ENCODE measurements at places on chromosomes 5 and 9.

DNA sequence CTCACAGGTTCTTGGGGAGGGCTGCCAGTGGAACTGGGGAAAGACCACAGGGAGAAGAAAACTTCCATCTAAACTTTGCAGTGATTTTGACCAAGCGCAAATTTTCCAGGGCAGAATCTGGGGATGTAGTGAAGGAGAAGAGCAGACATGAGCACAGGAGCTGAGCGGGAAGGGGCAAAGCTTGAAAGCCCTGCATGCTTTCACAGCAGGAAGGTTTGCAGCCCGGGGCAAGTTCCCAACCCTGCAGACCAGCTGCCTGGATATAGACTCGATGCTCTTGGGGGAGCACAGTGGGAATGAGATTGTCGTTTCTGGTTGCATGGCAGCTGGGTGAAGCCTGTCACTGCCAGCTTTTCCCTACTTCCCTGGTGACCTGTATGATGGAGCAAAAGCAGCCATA, 276.8 kb upstream of the RORB start:
- DNase-seq, result no peak

DNA sequence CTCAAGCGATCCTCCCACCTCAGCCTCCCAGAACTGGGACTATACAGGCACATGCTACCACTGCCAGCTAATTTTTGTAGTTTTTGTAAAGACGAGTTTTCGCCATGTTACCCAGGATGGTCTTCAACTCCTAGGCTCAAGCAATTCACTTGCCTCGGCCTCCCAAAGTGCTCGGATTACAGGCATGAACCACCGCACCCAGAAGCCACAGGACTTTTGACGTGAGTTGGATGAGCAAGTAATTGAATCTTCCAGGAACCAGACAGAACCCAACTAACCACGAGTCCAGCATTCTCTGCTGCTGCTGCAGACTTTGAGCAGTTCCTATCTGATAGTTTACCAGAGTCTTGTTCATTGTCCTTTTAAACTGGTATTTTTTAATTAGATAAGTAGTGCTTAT, 9.6 kb upstream of the ATP6V0E1 start:
- no peak for DNase-seq

GRCh38 chr5:56696900-56697299, 118.4 kb upstream of the MAP3K1 start:
- DNase-seq, result no peak

DNA sequence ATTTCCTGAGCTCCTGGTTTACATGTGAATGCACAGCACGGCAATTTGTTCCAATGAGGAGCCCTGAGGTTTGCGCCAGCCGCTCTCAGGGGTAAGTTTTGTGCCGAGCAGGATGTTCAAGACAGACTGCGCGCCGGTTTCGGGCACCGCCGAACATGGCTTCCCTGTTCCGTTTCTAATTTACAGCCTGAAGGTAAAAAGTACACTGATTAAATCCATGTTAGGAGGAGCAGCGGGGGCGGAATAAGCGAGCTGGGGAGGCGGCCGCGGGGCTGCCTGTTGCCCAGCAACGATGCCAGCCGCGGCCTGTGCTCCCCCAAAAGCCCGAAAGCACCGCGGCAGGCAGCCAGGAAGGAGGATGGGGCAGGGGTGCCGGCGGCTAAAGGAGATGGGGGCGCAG, 6.4 kb downstream of the SOWAHA start:
- no peak for DNase-seq

DNA sequence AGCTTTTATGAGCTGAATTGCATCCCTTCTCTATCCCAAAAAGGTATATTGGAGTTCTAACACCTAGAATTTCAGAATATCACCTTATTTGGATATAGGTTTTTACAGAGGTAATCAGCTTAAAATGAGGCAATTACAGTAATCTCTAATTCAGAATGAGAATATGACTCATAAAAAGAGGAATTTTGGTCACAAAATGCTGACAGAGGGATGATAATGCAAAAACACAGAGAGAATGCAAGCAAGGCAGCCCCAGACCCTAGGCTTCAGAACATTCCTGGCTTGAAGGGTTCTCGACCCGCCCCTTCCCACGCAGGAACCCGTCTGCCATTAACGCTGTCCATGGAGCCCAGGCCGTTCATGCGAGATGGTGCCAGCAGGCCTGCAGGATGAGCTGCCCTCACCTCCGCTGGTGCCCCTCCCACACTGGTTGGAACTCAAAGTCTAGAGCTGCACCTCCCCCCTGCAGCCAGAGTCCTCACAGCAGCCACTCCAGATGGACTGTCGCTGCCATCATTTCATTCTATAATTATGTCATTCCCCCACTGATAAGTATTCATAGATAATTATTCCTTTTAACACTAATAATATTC, 1173.4 kb upstream of the ACO1 start:
- no peak for DNase-seq

- peak; percentile 64 for DNase-seq
Observed at GRCh38 chr5:134904610-134905245, at the start of gene PCBD2. Gene PCBD2, plus strand, starts transcription at chr5:134905131. Its CDS starts 9 bp downstream, at chr5:134905140.

GRCh38 chr5:33854733-33855151, 37.0 kb downstream of the ADAMTS12 start:
- DNase-seq, result no peak

GRCh38 chr5:113108485-113108884, 131.9 kb downstream of the DCP2 start:
- no peak for DNase-seq

DNA sequence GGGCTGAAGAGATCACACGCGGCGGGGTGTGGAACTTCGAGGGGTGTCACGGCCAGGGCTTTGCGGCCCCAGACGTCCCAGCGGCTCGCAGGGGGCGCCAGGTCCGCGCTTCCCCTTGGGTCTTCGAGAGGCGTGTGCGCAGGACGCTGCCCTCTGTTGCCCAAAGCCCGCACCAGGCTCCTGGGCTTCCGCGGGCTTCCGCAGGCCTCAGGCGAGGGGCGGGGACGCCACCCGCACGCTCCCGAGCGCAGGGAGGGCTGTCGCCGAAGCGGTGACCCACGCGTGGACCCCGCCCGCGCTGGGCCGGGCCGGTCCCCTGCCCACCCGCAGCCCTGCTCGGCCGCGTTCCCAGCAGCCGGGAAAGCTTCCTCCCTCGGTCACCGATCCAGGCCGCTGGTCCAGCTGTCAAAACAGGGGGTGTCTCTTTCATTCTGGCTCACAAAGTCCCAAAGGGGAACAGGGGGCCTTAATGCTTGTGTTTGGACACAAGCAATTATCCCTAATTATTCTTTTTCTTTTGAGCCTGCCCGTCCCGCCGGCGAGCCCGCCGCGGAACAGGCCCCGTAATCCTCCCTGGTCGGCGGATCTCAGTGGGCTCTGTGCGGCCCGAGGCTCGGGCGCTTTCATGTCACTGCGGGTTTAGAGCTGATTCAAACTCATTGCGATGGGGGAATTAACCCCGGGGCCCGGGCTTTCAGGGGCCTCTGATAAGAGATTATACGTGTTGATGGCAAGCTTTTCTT, 60.6 kb downstream of the TMEM174 start:
- no peak for DNase-seq

DNA sequence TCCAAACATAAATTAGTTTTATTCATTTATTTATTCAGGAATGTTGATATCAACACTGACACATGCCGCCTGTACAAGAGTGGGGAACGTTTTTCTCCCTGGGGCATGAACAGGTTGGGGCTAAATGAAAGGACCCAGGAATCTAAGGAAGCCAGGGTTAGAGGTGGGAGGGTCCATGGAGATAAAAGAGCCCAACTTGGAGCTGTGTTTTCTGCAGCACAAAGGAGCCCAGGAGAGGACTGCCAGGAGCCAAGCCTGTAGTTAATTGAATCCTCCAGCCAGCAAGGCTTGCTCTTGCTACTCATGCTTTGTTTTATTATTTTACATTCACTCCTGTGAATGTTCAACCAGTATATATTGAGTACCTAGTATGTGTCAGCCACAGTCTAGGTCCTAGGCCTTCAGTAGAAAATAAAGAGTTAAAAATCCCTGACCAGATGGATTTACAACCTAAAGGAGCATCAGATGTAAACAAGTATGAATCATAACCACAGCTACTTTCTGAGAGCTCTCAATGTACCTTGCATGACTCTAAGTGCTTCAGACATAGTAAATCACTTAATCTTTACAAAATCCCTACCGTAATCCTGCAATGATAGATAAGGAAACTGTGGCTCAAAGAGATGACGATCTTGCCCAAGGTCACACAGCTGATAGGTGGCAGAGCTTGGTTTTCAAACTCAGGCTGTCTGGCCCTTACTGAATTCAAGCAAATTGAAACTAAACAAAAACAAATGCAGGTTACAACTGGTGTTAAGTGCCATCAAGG, 69.8 kb downstream of the ASTN2 start:
- DNase-seq, result no peak

GRCh38 chr9:2313512-2313911, 298.4 kb downstream of the SMARCA2 start:
- DNase-seq, result no peak

DNA sequence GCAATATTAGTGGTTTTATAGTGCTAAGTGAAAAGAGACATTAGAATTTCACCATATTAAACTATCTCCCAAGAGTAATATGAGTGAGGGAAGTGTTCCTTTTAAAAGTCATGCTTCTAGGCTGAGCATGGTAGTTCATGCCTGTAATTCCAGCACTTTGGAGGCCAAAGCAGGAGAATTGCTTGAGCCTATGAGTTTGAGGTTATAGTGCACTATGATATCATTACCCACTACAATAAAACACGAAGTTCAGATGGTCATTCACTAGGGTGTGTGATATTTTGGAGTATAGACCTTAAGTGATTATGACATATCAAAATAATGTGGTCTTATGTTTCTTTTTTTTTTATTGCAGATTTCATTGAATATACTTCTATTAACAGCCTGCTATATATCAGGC, 6.7 kb downstream of the KIF2A start:
- DNase-seq, result no peak

- no peak for DNase-seq
Observed at GRCh38 chr5:37696190-37697021, 143.4 kb downstream of the GDNF start.

GRCh38 chr9:114372921-114373448, 14.8 kb downstream of the AKNA start:
- no peak for DNase-seq

DNA sequence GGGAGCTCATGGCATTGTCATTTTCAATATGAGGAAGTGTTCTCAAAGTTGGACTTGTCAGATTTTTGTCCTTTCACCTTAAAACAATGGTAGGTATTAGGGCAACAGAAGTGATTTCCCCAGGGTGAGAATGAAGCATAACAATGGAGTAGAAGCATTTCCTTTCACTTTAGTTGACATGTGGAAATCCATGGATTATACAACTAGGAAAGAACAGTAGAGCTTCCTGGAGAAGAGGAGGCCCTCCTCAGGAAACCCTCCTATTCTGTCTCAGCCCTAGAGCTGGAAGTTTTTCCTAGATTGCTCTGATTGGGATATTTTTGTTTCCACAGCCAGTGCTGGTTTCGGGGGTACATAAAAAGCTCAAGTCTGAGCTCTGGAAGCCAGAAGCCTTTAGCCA, 13.8 kb upstream of the REEP2 start:
- no peak for DNase-seq
